ENCODE measurements at places on chromosomes 13 and 19.

- no peak for DNase-seq
Observed at GRCh38 chr13:69300131-69300530, 807.5 kb upstream of the ATXN8OS start.

DNA sequence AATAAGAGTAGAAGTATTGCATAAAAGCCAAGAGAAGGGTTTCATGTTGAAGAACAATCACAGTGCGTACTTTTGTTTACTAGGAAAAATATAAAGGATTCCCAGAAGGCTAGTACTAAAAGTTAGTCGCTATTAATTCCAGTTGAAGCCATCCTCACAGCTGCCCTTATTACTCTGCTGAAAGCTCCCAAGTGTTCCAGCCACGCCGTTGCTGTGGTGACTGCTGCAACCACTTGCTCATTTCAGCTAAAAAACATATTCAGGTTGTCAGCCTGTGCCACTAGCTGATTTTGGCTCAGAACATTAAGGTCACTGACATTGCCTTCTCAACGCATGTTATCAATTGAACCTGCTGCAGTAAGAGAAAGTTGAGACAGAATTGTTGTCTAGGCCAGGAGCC, 87.1 kb upstream of the FNDC3A start:
- DNase-seq: no peak

DNA sequence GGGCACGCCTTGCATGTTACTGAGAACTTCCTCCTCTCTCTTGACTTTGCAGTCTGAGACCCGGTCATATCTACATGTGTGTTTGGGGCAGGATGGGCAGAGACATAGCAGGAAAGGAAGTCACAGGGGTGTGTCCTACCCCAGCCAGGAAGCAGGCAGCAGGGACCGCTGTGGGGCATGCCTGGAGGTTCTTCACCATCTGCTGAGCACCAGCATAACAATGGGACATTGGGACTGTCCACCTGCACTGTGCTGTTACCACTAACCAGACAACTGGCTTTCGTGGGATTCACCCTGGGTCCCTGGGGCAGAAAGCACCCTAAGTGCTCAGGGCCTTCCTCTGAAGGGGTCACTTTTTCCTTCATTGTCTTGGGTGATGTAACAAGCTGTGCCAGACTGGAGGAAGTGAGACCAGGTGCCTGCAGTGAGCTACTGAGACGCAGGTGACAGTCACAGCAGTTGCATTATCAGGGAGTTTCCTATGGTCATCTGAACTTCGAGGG, 2.6 kb upstream of the HAUS5 start:
- no peak for DNase-seq

DNA sequence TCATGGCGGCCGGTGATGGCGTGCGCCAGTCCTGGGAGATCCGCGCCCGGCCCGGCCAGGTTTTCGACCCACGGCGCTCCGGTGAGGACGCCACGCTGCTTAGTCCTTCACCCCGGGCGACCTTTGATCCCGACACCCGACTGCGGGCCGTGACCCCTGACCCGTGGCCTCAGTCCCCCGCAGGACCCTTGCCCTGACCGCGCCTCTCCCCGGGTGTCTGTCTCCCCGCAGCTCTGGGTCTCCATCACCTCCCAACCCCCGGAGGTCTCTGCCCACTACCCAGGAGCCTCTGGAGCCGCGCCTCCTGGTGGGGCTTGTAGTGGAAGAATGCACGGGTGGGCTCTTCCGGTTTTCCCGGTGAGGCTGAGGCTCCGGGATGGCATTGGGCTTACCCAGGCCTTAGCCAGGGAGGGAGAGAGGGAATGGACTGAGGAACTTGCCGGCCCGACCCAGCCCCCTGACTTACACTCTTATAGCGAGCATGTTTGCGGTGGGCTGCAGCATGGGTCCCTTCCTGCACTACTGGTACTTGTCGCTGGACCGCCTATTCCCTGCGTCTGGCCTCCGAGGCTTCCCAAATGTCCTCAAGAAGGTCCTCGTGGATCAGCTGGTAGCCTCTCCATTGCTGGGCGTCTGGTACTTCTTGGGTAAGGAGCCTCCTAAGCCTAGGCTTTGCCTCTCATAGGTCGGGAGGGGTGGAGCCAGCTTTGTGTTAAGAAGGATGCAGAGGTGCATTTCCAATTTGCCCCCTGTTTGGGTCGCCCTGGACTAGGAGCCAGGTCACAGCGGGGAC, 566 bp downstream of the MPV17L2 start:
- DNase-seq: no peak

GRCh38 chr19:2477732-2478191, 1.8 kb downstream of the GADD45B start:
- DNase-seq: peak; percentile 64

- no peak for DNase-seq
Observed at GRCh38 chr13:113545931-113546516, 38.5 kb upstream of the TFDP1 start.

DNA sequence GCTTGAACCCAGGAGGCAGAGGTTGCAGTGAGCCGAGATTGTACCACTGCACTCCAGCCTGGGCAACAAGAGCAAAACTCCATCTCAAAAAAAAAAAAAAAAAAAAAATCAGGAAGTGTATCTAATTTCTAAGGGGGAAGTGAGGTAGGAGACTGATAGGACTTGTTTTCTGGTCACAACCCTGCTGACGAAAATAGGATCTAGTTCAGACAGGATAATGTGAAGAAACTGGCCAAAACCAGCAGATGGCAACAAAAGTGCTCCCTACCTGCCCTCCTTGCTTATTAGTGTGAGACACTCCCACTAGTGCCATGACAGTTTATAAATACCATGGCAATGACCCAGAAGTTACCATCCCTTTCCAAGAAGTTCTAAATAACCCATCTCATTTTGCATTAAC, 36.0 kb upstream of the KPNA3 start:
- no peak for DNase-seq

- no peak for DNase-seq
Observed at GRCh38 chr19:14063105-14063504, 1.2 kb upstream of the PALM3 start.

- no peak for DNase-seq
Observed at GRCh38 chr19:29454109-29454508, 71.7 kb upstream of the VSTM2B start.

DNA sequence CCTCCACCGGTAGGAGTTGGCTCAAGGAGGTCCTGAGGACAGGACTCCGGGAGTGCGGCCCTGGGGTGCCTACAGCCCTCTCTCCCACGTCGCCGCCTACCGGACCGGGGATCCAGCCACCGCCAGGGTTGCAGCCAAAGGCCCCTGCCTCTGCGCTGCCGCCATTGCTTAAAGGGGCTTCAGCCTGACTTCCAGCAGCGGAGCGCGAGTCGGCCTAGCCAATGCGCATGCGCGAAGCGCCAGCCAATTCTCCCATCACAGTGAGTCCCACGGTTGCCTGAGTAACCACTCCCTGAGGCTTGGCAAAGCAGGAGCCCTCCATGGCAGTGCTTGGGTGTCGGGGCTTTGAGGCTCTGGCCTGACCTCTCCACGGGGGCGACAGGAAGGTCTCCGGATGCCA, 21.5 kb upstream of the ZNF420 start:
- DNase-seq: no peak

- no peak for DNase-seq
Observed at GRCh38 chr13:49521224-49521623, 25.5 kb downstream of the PHF11 start.

DNA sequence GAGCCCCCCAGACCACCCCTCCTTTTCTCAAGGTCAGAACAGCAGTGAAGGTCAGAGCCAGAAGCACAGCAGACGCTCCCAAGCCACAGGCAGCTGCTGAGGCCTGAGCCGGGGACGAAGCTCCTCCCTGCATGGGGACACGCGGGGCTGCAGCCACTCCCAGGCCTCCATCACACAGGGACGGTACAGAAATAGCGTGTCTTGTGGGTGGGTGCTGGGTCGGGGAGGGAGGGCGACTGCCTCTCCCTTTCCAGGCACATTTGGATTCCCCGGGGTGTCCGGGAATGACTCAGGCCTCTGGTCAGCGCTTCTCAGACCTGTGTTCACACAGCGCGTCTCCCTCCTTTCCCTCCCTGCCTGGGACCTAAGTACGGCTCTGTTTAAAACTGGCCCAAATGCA, 33.2 kb downstream of the RASA3 start:
- peak; percentile 90 for DNase-seq

- DNase-seq: no peak
Observed at GRCh38 chr13:73061876-73062275, 3.1 kb downstream of the KLF5 start.

DNA sequence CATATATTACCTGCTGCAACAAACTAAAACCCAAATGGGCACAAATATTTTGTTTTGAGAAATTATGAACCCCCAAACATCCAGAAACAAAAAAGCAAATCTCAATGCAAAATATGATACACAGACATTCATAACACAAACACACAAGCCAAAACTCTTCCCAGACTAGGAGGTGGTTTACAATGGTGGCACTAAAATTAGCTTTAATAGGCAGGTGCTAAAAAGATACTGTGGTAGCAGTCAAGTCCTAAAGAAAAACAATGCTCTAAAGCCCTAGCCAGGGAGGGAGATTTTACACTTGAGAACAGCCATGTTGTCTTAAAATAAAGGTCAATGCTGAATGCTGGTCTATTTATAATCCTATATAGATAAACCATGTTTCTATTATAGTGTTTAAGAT, 65.0 kb downstream of the DOCK9 start:
- DNase-seq: no peak

DNA sequence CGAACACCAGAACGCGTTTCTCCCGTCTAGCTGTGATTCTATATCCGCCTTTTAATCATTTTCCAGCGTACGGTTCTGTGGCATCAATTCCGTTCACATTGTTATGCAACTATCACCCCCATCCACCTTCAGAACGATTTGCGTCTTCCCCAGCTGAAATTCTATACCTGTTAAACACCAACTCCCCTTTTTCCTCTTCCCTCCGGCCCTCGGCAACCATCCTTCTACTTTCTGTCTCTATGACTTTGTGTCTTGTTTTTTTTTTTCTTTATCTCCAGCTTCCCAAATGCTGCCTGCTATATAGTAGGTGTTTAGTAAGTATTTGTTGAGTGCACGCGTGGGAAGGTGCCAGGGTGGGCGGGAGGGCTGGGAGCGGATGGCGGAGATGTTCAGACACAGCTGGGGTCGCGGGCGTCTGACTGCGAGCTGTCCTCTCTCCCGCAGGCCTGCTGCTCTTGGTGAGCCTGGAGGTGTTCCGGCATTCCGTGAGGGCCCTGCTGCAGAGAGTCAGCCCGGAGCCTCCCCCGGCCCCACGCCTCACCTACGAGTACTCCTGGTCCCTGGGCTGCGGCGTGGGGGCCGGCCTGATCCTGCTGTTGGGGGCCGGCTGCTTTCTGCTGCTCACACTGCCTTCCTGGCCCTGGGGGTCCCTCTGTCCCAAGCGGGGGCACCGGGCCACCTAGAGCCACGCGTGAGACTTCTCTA, 20.2 kb downstream of the CACNG6 start:
- DNase-seq: no peak

GRCh38 chr19:7705387-7706187, 3.7 kb upstream of the FCER2 start:
- no peak for DNase-seq

- DNase-seq: no peak
Observed at GRCh38 chr13:65613004-65613403, 1617.1 kb downstream of the PCDH9 start.

- no peak for DNase-seq
Observed at GRCh38 chr13:23608701-23609413, 38.6 kb downstream of the TNFRSF19 start.

- DNase-seq: no peak
Observed at GRCh38 chr13:85314686-85315085, 484.5 kb downstream of the SLITRK6 start.

DNA sequence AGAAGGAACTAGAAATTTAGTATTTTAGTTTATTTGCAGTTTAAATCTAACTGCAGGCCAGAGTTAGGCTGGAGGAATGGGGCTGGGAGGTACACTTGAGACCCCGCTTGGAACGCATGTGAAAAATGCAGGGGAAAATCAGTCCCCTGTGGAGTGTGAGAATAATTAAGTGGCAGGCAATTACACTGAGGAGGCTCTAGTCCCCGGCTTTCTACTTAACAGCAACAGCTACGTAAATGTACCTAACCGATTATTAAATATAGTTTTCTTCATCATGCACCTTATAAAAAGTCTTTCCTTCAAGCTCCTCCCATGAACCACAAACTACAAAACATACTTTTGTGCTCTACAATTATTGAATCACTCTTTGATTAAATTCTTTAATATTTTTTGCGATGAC, 804 bp downstream of the ZNF708 start:
- DNase-seq: peak; percentile 4

- DNase-seq: no peak
Observed at GRCh38 chr13:91744284-91744683, 345.9 kb downstream of the GPC5 start.

DNA sequence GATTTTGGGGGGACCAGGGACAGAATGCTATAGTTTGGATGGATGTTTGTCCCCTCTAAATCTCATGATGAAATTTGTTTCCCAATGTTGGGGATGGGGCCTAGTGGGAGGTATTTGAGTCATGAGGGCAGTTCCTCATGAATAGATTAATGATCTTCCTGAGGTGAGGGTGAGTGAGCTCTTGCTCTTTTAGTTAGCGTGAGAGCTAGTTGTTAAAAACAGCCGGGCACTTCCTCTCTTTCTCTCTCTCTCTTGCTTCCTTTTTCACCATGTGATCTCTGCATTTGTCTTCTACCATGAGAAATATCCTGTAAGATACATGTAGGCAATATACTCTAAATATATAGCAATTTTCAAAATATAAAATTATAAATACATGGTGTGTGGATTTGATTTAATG, 290.8 kb upstream of the PCDH9 start:
- no peak for DNase-seq

GRCh38 chr13:87792878-87793277, 121.7 kb downstream of the SLITRK5 start:
- DNase-seq: no peak

DNA sequence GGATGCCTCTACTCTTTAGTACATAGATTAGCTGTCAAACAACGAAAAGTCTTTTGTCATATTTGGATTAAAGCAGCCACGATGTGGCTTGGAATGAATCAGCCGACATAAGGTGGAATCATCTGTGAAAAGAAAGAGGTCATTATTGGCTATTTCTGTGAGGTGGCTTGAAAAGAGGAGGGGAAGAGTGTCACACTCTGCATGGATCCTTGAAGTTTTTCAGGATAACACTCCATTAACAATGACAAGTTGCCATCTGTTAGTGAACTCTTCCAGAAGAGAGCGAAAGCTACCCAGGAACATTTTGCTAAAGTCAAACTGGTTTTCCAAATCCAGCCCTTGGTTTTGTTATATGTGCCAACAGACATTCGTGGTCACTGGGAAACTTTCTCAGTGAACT, 1604.8 kb downstream of the OLFM4 start:
- DNase-seq: no peak

GRCh38 chr13:64457976-64458375, 2772.2 kb downstream of the PCDH9 start:
- peak; percentile 73 for DNase-seq

GRCh38 chr19:11125994-11126685, 29.4 kb downstream of the SPC24 start:
- DNase-seq: peak; percentile 80

GRCh38 chr13:23427342-23427843, 6.1 kb downstream of the SACS start:
- DNase-seq: peak; percentile 94

GRCh38 chr19:2517881-2518601, 42.1 kb downstream of the GADD45B start:
- DNase-seq: no peak
